ENCODE measurements at places on chromosomes 12 and 14.
A peak's percentile ranks its signal among the peaks of the same experiment; 100 is the strongest.

GRCh38 chr14:61841145-61841544, 78.9 kb downstream of the SNAPC1 start:
- no peak for DNase-seq

- no peak for DNase-seq
These were observed 13.9 kb upstream of the C12orf76 start for GRCh38 chr12:110062241-110062640.

DNA sequence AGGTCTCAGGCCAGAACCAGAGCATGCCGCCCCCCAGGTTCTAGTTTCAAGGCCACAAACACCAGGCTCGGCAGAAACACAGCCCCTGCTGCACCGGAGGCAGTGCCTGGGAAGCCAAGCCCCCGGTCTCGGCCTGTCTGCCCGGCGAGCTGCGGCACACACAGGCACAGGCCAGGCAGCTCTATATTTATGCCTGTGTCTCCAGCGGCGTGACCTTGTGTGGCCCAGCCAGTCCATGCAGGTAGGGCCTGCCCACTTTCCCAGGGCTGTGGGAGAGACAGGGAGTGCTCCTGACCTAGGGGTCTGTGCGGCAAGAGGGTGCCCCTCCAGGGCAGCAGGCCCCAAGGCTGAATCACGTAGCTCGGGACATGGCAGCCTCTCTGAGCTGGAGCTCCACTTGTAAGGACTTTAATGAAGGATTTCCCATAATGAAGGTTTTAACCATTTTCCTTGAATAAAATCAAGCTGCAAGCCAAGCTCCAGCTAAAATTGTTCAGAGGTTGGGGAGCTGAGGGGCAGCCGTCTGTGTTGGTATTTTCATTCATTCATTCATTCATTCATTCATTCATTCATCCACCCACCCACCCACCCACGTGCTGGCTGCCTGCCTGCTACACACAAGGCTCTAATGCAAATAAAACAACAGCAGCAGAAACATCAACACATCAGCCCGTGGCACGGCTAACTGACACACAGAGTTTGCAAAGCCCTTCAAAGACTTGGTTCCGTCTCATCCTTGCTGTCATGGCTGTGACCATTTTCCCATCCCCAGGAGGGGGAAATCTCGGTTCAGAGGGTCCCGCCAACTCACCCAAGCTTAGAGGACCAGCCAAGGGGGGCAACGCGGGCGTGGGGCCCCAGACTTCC, 92.0 kb downstream of the RFLNA start:
- no peak for DNase-seq

DNA sequence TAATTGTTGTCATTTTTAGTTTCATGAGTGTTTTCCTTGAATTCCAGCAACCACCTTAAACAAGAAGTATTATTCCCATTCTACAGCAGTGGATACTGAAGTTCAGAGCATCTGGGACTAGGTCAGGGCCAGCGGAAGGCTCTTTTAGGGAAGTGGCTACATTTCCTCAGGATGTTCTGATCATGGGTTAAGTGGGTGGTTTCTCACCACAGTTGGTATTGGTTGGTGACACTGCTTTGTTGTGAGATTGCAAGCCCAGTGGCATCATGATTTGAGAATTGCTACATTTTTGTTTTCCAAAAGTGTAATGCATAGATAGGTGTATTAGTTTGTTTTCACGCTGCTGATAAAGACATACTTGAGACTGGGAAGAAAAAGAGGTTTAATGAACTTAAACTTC, 47.1 kb downstream of the SYNE2 start:
- no peak for DNase-seq

DNA sequence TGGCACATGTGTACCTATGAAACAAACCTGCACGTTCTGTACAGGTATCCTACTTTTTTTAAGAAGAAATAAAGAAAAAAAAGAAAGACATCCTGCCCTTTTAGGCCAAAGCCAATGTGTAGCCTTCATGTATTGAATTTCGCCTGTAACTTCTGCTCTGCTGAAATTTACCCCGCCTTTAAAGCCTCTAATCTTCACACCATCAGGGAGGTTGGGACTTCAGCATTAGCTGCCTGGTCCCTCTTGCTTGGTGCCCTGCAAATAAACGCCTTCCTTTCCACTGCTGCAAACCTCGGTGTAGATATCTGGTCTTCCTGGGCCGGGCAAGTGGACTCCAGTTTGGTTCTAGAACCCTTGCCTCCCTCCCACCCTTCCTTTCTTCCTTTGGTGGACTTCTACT, 2.6 kb upstream of the KRT71 start:
- DNase-seq, result no peak

DNA sequence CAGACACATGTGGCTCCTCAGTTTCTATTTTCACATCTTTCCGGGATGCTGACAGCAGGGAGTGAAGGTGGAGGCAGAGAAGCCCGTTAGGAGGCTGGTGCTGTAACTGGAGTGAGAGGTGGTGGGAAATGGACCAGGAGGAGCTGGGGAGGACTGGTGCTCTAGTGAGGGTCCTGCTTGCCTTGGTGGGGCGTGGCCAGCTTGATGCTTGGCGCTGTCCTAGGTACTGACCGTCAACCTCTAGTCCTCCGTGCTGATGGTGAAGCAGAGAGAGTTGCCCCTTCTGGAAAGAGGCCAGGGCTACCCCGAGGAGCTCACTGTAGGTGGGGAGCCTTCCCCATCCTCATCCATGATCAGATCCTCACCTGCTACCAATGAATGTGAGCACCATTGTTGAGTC, 1.4 kb downstream of the TRMT61A start:
- no peak for DNase-seq

DNA sequence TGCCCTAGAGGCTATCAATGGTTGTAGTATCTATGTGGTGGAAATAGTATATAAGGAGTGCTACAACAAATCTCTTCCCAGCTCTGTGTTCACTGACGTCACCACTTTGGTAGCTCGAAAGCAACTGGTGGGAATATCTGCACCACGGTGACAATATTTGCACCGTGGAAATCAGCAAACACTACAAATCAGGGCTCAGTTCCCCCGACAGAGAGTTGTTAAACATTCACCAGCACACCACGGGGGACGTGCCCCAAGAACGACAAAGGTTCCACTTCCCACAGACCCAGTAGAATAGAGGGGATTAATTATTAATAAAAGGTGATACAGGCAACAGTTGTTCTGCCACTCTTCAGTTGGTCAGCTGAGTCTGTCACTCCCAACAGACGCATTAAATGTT, 98.4 kb downstream of the CCDC60 start:
- DNase-seq, result no peak

DNA sequence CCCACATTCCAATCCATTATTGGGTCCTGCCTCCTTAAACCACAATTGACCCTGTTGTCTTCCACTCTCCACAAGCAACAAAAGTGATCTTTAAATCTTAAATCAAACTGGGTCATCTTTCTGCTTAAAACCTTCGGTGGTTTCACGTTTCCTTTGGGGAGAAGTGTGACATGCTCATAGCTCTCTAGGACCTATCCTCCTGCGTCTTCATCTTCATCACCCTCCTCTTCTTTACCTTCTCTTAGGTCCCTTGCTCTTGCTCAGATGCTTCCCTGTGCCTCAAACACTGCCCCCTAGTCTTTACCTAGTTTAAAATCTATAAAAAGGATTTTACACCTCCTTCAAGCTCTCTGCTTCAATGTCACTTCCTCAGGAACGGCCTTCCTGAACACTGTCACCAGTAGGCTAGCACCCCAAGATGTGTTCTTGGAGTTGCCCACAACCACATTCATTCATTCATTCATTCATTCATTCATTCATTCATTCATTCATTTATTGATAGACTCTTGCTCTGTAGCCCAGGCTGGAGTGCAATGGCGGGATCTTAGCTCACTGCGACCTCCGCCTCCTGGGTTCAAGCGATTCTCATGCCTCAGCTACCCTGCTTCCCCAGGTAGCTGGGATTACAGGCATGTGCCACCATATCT, 46.8 kb downstream of the GALNT4 start:
- no peak for DNase-seq

GRCh38 chr12:4643747-4644146, 5.1 kb downstream of the AKAP3 start:
- no peak for DNase-seq

GRCh38 chr12:109428037-109428629, 49.0 kb downstream of the KCTD10 start:
- peak; percentile 30 for DNase-seq

DNA sequence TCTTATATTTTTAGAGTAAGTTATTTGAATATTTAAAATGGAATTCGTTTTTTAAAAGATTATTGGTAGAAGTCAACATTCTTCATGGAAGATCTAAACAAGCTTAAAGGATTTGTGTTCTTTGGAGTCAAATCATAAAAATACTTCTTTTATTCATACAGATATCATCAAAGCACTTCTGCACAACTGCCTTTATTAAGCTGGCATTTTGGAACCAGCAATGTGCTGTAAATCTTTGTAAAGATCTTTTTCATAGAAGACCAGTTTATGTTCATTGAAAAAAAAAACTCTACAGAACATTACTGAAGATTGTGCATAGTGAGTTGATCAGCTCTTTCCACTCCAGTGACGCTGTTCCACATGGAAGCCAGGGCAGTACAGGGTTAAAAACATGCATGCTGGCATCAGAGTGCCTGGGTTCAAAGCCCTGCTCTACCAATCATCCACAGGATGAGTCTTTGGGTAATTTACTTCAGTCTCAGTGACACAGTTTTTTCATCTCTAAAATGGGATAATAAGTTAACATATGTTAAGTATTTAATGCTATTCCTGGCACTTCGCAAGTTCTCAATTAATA, 109.6 kb upstream of the SLC38A4 start:
- DNase-seq, result no peak
